NK-92 treated with Interleukin-12 subunit alpha and Interleukin-12 subunit beta, amount 100 ng/mL, for 24 hours (cell line): ENCODE measurements at places on chromosomes 5 and 9.

DNA sequence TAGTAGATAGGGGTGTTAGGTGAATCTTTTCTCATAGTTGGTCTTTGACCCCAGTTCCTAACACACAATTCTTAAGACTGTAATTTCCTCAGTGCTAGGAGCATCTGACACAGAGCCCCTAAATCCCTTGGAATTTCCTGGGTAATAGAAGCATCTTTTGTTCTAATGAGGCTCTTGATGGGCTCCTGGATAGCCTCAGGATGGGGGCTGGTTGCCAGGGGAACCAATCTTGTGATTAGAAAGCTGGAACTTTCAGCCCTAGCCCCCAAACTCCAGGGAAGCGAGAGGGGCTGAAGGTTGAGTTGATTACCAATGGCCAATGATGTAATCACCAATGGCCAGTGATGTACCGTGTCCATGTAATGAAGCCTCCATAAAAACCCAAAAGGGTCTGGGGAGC lies 44.5 kb downstream of the CCDC125 start:
- no peak for DNase-seq

- no peak for DNase-seq
Observed at GRCh38 chr9:25964239-25964638, 286.0 kb upstream of the TUSC1 start.

DNA sequence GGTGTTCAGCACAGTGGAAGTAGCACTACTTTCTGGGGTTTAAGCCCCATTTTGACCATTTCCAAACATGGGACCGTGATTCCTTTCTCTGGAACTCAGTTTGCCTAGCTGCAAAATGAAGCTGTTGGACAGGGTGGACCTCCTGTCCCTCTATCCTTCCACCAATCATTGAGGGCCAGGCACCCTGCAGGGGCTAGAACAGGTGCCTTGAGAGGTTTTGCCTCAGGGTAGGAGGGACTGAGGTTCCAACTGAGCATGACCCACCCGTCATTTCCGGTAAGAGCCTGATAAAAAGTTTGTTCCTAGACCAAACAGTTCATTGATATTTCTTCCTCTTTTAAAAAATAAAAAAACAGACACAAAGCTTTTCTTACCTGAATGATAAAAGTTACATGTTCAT lies 116.5 kb downstream of the MVB12B start:
- no peak for DNase-seq

GRCh38 chr5:72291601-72292000 lies 28.4 kb downstream of the MRPS27 start:
- no peak for DNase-seq

GRCh38 chr5:124414973-124415372 lies 331.5 kb downstream of the ZNF608 start:
- DNase-seq = no peak

- no peak for DNase-seq
Observed at GRCh38 chr9:133918111-133918813, 73.9 kb downstream of the VAV2 start.

DNA sequence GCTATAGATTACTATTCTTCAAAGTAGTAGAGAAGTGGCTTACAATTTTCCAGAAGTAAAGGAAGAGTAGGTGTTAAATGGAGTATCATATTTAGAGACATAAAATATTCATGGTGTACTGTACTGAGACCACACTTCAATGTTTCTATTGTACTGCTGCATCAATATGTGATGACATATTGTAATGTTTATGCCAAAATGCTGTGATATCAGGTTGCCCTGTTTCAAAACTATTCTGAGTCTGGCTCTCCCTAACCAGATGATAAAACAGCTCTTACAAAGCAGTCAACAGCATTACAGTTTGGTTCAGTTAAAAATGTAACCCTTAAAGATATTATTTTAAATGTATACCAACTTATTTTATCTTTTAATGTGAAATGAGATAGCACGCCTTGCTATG lies 30.8 kb upstream of the ACOT12 start:
- no peak for DNase-seq

DNA sequence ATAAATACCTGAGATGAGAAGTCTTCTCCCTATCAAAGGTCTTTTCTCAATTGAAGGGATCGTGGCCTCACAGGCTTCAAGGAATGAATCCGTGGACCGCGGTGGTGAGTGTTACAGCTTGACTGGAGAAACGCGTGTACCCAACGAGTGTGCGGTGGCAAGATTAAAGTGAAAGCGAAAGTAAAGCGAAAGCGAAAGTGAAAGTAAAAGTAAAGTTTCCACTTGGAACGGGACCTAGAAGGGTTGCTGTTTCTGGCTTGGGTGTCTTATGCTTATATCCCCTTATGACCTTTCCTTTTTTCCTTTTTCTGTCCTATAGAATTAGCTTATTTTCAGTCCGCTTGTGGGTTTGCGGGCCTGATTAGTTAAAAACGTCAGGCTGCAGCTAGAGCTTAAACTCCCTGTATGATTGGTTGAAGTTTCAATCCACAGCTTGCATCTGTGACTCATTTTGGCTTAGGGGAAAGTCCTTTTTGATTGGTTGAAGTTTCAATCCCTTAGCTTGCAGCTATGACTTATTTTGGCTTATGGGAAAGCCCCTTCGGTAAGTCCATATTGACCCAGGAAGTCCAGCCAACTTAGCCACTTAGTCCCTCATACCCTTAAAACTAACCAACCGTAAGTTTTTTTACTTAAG lies 924.3 kb upstream of the CDH10 start:
- DNase-seq = no peak

DNA sequence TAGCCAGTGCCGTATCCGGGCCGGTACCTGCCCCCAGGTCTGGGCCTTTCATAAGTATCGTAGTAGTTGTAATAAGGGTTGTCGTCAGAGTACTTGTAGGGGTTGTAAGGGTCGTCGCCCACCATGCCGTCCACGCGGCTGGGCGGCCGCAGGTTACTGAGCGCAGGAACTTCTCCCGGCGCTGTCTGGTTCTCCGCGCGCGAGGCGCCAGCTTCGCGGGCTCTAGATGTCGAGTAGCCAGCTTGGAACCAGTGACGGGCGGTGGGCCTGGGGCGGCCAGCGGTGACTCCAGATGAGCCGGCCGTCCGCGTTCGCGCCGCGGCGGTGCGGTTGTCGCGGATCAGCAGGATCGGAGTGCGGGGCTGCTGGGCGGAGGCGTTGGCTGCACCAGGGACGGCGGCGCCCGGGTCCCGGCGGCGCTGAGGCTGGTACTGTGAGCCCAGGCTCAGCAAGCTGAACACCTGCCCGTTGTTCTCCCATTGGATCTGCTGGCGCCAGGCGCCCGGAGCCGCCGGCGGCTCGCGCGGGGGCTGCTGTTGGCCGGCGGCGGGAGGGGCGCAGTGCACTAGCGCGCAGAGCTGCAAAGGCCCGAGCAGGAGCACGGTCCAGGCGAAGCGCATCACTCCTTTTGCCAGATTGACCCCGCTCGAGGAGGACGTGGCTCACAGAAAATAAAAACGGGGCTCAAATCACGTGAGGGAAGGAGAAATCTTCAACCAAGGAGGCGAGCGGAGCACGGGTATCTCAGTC lies 518 bp downstream of the LOX start:
- DNase-seq = no peak

GRCh38 chr9:111023128-111023527 lies 15.1 kb downstream of the LPAR1 start:
- DNase-seq = no peak

DNA sequence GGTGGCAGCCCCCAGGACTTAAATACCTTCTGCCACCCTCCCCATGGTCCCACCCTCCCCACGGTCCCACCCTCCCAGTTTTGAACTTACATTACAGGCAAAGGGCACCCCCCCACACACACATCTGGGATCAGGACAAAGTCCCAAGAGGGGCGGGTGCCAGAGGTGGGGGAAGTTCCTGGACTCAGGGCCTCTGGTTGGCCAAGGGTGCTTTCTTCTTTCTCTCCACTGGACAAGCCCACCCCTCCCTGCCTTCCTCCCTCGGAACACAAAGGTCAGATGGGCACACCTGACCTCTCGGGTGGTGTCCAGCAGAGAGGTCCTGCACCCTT lies 19.1 kb upstream of the RALGDS start:
- DNase-seq = no peak
